NCI-H2081 treated with DMSO at 0.1 percent for 48 hours (cell line): ENCODE measurements at places on chromosomes 3 and 15.
A peak's percentile ranks its signal among the peaks of the same experiment; 100 is the strongest.

DNA sequence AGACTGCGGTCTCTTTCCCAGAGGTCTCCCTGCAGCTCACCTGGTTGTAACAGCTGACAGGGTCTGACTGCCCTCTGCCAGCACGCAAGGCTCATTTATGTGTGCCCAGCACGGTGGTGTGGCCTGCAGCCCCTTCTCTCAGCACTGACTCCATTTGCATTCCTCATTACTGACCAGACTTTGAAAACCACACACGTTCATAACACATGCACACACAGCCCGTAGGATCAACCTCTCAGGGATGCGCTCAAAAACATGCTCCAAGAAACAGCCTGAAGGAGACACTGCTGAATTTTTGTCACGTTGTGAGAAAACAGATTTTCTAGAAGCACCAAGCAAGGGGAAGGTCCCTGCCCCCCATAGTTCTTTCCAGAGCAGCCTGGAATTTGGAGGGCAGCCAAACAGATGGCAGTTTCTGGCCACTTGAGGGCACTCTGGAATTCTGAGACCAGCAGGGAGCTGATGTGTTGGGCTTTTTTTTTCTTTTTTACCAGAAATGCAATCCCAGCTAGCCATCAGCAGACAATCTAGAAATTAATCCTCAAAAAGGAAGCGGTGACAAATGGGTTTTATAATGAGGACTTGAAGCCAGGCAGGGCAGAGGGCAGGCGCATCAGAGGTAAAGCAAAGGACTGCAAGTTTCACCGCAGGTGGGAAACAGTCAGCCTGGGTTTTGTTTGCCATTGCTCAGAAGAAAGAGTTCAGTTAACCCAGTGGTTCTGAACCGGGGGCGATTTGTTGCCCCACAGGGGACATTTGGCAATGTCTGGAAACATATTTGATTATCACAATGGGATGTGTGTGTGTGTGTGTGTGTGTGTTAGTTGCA, 170.5 kb upstream of the PROK2 start:
- peak; percentile 63 for DNase-seq

DNA sequence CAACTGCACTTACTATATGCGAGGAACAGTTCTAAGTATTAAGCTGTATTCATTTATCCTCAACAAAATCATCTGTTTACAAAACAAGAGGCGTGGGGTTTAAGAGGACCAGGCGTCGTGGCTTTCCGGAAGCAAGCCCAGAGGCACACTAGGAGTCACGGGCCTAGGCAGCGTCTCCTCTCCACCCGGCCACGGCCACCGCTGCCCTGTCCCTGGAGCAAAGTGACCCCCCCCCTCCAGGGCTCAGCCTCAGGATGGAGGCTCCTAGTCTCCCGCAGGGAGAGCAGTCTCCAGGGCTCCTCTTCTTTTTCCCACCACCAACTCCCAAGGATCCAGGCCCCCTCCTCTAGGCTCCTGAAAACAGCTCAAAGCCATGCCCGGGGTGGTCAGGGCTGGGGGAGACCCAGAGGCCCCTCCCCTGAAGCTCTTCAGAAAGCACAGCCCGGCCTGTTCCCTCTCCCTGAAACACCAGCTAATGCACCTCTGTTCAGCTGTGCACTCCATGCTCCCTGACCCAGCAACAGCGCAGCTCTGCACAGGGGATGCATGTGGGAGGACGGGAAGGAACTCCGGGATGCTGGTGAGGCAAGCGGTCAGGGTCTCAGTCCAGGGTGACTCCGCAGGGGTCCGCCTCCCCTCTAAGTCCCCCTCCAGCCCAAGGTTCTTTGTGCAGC, 16.8 kb downstream of the TNK2 start:
- no peak for DNase-seq

DNA sequence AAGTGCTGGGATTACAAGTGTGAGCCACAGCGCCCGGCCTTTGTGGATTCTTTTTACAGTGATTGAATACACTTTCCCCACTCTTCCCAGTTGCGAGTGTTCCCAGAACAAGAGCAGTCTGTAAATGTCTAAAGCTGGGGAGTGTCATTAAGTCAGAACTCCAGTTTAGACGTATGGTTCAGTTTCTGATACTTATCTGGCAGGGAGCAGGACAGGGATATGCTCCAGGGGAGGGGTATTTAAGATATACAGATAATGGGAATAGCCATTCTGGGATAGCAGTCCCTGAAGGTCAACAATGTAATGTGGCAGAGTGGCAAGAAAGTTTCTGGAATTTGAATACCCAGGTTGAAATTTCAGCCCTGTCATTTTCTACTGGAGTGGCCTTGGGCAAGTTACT, 164.1 kb downstream of the SSR3 start:
- DNase-seq: no peak

GRCh38 chr3:174101244-174101643, 703.7 kb downstream of the NLGN1 start:
- peak; percentile 90 for DNase-seq
